ENCODE measurements at places on chromosomes 1 and 21.
A peak's percentile ranks its signal among the peaks of the same experiment; 100 is the strongest.

DNA sequence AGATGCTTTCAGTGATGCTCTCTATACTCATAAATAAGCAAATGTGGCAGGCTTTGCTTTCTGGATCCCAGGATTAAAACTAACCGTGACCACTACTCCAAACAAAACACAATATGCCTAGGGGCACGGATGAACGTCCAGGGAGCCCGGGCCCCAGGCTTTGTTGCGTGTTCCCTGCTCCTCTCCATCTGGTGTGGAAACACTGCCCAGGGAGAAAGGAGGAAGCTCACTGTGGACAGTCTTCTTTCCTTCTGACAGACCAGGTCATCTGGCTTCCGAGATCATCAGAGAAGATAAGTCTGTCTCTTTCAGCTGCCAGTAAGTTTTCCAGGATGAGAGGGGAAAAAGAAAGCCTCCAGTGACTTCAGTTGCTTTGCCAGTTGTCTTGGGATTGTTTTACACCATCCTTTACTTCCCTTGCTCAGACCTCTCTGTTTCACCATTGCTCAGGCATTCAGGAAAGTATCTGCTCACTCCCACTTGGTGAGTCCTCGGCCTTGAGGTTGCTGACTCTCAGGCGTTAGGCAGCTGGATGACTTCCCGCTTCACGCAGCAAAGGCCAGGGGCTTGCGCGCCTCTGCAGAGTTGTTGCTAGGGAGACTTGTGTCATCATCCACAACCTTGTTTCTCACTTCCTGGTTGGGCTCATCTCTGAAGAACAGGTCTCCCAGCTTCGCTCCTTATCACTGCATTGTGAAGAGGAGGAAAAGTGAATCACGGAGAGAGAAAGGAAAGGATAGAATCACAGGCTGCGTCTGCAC, 20.6 kb upstream of the PGD start:
- no peak for DNase-seq

GRCh38 chr1:56850411-56850810, 4.2 kb upstream of the C8A start:
- DNase-seq, result no peak

- DNase-seq, result no peak
These were observed 8.3 kb downstream of the ENAH start for GRCh38 chr1:225644666-225645065.

DNA sequence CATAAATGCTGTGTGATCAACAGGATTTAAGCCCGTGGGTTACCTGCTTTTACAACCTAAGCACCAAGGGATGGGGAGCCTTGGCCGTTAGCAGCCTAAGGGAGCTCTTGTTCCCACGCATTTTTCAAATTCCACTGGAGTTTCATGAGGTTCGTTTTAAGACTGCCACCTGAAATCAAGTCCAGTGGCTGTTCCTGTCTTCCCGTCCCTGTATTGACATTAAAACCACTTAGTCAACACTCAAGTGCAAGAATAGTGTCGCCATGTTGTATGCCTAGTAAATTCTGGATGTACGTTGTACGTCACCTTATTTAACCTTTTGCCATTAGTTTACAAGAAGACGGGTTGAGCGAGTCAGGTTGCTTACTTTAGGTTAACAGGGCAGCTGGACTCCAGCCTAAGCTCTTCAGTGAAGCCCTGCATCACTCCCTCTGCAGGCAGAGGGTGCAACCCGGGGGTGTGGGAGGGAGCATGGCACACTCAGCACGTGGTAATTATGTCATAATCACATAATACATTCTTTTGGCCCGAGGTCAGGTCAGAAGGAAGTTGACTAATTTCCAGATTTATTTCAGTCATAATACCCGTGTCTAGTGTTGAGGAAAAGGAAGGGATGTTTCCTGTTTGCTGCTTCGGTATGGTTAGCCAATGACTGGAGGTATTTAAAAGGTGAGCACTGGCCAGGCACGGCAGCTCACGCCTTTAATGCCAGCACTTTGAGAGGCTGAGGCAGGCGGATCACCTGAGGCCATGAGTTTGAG, 42.5 kb downstream of the CNST start:
- peak; percentile 17 for DNase-seq

- DNase-seq, result peak; percentile 87
These were observed 12.2 kb upstream of the IL10 start for GRCh38 chr1:206784471-206784903.

DNA sequence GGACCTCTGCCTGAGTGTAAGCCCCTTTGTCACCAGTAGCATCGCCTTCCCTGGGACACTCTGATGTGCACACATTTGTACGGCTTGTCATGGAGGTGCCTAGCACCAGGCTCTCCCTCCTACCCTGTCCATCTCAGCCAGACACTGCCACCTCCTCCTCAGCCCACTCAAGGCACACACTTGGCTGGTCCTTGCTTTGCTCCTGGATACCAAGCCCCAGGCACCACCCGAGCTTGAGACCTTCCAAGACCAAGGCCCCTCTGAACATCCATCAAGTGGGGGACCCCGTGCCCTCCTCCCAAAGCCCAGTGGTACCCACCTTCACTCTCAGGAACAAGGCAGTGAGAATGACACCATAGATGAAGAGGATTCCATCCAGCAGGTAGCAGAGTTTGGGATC, 78.0 kb downstream of the CD247 start:
- no peak for DNase-seq

GRCh38 chr21:42214921-42215320, 4.0 kb upstream of the ABCG1 start:
- DNase-seq, result no peak

GRCh38 chr1:225914947-225915346, 9.1 kb downstream of the PYCR2 start:
- DNase-seq, result no peak

GRCh38 chr1:40341491-40342380, 24.6 kb upstream of the COL9A2 start:
- DNase-seq, result no peak

DNA sequence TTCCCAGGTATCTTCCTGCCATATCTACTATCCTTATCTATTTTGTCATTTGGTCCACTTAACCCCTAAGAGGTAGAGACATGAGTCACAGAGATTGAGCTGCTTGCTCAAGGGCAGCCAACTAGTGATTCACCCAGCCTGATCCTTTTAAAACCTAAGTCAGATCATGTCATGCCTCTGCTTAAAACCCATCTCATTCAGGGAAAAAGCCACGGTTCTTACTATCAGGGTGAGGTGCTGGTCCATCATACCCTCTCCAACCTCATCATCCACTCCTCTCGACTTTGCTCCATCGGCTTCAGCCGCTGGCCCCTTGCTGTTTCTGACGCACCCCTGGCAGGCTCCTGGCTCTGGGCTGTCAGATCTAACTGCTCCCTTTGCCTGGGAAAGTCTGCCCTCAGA, 14.4 kb upstream of the PPP1R15B start:
- no peak for DNase-seq

GRCh38 chr1:97936976-97937375, 16.1 kb upstream of the DPYD start:
- no peak for DNase-seq
